PC-3 (cell line): ENCODE measurements at places on chromosomes 5 and 9.

- no peak overlapping the region for H3K27ac ChIP-seq
- H3K4me1 ChIP-seq: no peaks in the 10 kb centered on the region
- H3K36me3 ChIP-seq: no peaks in the 10 kb centered on the region
- H3K27me3 ChIP-seq: no peaks in the 10 kb centered on the region
- H3K4me3 ChIP-seq: no peak overlapping the region
Measured at GRCh38 chr9:75997206-75997605, 106.7 kb downstream of the PCSK5 start.

- no peaks in the 10 kb centered on the region for H3K36me3 ChIP-seq
- peak within 1 kb of the TSS; percentile 88; the same call in 1 of the 2 replicates for H3K27ac ChIP-seq
- no peak within 1 kb of the TSS for H3K4me3 ChIP-seq
- no peak for DNase-seq
- no peaks in the 10 kb centered on the region for H3K27me3 ChIP-seq
- H3K4me1 ChIP-seq: peaks cover 54% of the 10 kb centered on the region
Measured at GRCh38 chr5:112737463-112738190, at the start of gene APC. Gene APC (plus strand): TSS chr5:112737885. CDS start chr5:112754891, 17,006 bp downstream.

GRCh38 chr9:136750526-136750925, 2.2 kb upstream of the LCN6 start:
- no peak overlapping the region for H3K27ac ChIP-seq
- peak; percentile 39 for DNase-seq
- H3K36me3 ChIP-seq: no peaks in the 10 kb centered on the region
- no peaks in the 10 kb centered on the region for H3K4me1 ChIP-seq

- H3K27ac ChIP-seq: no peak overlapping the region
- DNase-seq: no peak
- no peaks in the 10 kb centered on the region for H3K27me3 ChIP-seq
- 0 out of 2 replicates have a peak, but pooled peaks cover 4% of the 10 kb centered on the region for H3K36me3 ChIP-seq
- no peak overlapping the region for H3K4me3 ChIP-seq
Measured at GRCh38 chr9:104758974-104759373, 5.0 kb upstream of the NIPSNAP3B start.
